ENCODE measurements at places on chromosomes 13 and 19.

GRCh38 chr13:46778890-46779289 lies 18.1 kb downstream of the ESD start:
- DNase-seq, result no peak

GRCh38 chr13:59279028-59279427 lies 884.7 kb downstream of the DIAPH3 start:
- no peak for DNase-seq

DNA sequence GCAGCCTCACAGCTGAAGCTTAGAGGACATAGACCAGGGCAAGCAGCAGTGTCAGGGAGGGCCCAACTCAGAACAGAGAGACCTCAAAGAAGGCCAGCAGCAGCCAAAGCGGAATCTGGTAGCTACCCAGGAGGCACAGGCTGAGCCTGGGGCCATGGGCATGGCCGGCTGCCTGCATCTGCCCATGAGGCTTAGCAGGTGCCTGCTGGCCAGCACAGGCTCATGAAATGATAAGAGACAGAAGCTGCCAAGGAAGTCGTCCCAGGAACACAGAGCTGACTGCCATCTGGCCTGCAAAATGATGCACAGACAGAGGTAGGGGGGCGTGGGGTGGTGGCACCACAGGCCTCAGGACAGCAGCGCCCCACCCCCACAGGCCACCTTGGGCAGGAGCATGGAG lies 29.2 kb downstream of the TUBA3C start:
- no peak for DNase-seq

- DNase-seq, result no peak
Measured at GRCh38 chr19:30406220-30407067, 34.3 kb downstream of the ZNF536 start.

DNA sequence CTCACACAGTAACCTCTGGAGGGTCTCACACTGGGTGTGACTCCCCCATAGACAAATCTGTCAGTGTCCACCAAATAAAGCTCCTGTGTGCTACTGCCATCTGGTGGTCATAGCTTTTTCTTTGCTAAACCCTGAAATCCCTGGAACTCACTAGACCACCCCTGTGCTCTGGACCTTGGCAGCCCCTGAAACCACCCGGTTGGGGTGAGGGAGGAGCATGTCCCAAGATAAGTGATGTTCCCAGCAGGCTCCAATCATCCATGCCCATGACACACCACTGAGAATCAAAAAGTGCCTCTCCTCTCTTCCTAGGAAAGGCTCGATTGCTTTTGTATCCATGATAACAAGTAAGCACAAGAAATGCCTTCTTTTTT lies 6.5 kb upstream of the HSD17B14 start:
- DNase-seq, result peak; percentile 58

DNA sequence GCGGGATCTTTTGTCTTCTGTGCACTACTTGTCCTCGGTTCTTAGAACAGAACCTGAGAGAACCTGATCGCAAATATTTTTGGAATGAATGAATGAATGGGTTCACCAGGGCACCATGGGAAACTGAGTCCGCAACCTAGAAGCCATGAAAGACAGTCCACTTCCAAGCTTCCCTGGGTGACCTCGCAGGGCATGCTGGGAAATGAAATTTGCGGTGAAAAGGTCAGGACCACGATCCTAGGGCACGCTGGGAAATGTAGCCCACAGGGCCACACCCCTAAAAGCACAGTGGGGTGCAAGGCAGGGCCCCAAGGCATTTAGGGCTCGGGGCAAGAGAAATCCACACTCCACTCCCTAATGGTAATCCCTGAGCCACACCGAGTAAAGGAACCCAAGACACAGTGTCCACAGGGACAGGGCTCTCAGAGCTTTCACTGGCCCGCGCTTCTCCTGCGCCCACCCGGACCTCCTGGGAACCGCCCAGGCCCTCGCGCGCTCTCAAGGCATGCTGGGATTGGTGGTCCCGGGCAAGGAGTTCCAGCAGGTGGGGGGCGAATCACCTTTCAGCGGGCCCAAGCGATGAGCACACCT lies 1.1 kb upstream of the PPP1R12C start:
- DNase-seq, result no peak

DNA sequence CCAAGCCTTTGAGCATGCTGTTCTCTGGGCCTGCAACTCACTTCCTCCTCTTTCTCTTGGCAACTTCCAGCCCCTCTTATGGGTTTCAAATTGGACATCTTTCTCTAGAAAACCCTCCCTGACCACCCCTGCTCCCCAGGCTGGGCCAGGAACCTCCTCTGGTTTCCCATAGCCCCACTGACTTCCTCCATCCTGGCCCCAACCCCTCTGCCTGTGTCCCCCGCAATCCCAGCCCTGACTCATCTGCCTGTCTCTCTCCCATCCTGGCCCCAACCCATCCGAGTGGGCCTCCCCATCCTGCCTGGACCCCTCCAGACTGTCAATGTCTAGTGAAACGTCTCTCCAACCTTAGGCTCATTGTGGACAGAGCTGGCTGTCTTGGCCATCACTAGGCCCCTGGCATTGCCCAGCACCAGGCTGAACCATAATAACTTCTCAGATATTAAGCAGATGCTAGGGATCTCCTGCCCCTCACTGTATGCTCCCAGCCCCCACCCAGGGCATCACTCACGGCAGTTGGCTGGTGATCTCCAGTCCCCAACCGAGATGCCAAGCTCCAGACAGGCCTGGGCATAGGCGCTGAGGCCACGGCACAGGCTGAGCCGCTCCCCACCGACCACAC lies 16.8 kb downstream of the FCGBP start:
- no peak for DNase-seq

DNA sequence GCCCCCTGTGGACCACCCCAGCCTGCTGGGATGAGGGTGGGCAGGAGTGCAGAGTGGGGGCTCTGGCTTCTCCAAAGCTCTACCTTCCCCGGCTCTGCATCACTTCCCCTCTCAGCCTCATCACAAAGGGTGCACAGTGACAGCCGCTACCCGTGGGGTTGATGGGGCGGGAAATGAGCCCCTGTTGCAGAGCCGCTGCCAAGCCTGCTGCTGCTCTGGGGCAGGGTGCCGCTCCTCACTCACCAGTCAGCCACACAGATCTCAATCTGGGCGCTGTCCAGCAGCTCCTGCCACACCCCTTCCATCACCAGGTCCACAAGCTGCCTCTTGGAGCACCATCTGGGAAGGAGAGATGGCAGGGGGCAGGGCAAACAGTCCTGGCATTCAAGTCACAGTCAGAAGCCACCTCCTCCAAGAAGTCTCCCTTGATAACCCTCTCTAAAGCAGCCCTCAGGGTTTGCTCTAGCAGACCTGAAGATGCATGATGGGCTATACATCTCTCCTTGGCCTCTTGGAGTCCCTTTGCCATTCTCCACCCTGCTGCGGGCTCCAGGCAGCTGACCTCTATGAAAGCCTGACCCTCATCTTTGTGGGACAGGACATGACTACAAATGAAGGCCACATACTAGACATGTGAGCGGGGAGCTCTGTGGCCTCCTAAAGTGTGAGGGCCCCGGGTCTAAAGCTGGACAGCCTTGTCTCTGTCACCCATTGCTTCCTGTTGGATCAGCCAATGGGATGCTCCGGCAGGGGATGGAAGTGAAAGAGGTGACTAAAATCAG lies 15.7 kb downstream of the MRPS12 start:
- peak; percentile 29 for DNase-seq

- DNase-seq, result no peak
Measured at GRCh38 chr13:96993634-96994016, 651 bp downstream of the OXGR1 start.

DNA sequence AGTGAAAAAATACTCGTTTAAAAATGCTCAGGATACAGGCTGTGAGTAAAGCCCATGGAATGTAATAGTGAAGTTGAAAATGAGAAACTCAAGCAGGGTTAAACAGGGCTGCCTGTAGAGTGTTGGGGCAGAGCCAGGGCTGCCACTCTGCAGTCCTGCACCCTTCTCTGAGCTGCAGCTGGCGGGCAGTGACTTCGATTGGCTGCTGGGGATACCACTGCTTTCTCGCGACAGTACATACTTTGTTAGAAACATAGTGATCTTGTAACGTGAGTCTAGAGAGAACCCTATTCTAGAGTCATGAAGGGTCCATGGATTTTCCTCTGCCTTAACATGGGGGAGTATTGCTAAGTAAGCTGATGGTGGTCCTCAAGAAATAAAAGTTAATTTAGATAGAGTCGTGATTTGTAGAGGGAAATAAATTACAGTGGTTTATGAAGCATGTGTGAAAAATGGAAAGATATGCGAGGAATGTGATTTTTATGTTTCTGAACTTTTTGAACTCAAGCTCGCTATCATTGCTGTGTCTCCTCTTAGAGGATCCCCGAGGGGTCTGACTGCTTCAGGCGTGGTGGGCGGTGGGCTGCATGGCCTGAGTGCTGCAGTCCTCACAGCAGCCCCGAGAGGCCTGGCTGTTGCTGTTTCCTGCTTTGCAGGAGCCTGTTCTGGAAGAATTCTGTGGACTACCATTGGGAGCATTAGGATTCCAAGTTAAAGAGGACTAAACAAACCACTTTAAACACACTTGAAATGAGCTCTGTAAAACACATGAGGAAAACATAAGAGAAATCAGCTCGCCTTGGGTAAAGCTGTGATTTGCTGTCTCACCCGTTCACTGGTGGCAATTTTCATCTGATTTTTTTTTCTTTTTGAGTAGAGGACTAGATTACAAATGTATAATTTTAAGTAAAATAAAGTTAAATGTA lies 95.7 kb downstream of the ARHGEF7 start:
- no peak for DNase-seq

DNA sequence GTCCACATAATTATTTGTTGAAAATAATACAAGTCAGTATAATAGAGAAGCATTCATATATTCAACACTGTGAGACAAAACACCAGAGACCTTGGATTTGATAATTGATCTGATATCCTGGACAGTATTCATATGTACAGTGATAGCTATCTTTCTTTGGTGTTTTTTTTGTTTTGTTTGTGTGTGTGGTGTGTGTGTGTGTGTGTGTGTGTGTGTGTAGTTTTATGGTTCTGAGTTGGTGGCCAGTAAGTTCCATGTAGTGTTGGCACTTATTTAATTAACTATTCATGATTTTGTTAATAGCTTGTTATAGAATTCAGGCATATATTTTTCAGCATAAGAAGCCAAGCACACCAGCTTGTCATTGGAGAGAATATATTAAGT lies 1.6 kb upstream of the ANGPTL6 start:
- no peak for DNase-seq

DNA sequence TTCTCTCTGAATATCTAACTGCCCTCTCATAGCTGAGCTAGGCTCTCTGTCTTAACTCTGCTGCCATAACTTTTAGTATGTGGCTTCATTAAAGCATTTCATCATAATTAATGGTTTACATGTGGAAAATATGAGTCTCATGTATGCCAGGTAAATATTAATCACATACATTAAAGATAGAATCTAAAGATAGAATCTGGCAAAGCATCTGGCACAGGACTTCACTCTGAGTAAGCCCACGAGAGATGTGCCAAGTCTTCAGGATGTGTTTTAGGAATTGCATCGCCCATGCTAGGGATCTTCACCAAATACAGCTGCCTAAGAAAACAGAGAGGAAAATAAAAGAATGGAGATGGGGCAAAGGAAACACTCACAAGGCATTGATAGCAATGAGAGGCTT lies 285.8 kb downstream of the DIAPH3 start:
- DNase-seq, result no peak

- peak; percentile 18 for DNase-seq
Measured at GRCh38 chr19:46579361-46579879, 21.7 kb upstream of the CALM3 start.

DNA sequence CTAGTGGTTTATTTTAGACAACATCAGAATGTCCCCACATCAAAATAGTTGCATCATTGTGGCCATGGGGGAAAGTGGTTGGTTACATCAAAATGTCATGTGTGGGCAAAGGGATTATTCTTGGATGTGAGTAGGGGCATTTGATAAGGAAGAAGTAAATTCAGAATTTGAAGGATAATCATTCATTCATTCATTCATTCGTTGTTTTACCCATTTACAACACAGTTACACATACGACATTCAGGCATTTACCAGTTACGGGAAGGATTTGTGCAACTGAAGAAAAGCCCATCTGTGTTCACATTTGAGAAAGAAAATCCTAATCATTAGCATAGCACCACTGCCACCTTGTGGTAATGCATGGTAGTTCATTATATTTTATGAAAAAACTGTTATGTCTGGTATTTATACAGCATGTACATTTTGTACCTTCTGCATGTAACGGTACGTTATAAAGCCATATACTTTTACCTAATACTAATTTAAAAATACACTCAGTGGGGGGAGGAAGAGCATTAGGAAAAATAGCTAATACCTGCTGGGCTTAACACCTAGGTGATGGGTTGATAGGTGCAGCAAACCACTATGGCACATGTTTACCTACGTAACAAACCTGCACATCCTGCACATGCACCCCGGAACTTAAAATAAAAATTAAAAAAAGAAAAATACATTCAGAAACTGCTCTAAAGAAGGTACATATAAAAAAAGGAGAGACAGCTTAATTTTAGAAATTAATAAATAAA lies 62.1 kb downstream of the DGKH start:
- DNase-seq, result peak; percentile 45

GRCh38 chr13:91622778-91623550 lies 224.5 kb downstream of the GPC5 start:
- no peak for DNase-seq

- no peak for DNase-seq
Measured at GRCh38 chr19:47766670-47767069, 11.8 kb upstream of the SELENOW start.

GRCh38 chr13:113857531-113858195 lies 6.2 kb downstream of the GAS6 start:
- DNase-seq, result no peak
